ENCODE measurements at places on chromosomes 4 and X. TPM values are rescaled to one million over a fixed set of nuclear protein-coding genes. Genes with fewer than 3 reads are reported as not detected.

DNA sequence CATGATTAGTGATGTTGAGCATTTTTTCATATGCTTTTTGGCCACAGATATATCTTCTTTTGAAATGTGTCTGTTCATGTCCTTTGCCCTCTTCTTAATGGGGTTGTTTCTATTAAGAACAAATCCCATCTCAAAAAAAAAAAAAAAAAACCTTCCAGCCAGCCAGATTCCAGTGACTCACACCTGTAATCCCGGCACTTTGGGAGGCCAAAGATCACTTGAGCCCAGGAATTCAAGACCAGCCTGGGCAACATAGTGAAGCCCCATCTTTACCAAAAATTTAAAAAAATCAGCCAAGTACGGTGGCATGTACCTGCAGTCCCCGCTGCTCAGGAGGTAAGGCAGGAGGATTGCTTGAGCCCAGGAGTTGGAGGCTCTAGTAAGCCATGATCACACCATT is 5.1 kb downstream of the RAB33B start:
- H3K4me3 ChIP-seq, result no peak overlapping the region
- H3K4me1 ChIP-seq, result peaks cover 3% of the 10 kb centered on the region
- H3K36me3 ChIP-seq, result no peaks in the 10 kb centered on the region
- DNase-seq, result no peak
- H3K27me3 ChIP-seq, result no peaks in the 10 kb centered on the region

The CCSER1 gene
- total RNA-seq, result not detected

The CSN1S1 gene
- not detected for total RNA-seq

- no peak for DNase-seq
- H3K4me1 ChIP-seq, result peaks cover 4% of the 10 kb centered on the region
- no peaks in the 10 kb centered on the region for H3K27me3 ChIP-seq
- no peaks in the 10 kb centered on the region for H3K36me3 ChIP-seq
- no peak overlapping the region for H3K4me3 ChIP-seq
Observed at GRCh38 chr4:55186123-55186522, 60.7 kb upstream of the KDR start.

The SFRP2 gene
- not detected for total RNA-seq

The PRRG1 gene
- 16.1 TPM for total RNA-seq

The IL9R gene
- not detected for total RNA-seq

- peaks cover 2% of the 10 kb centered on the region for H3K27me3 ChIP-seq
- no peak overlapping the region for H3K27ac ChIP-seq
- no peaks in the 10 kb centered on the region for H3K4me1 ChIP-seq
- no peak overlapping the region for H3K4me3 ChIP-seq
- H3K36me3 ChIP-seq, result no peaks in the 10 kb centered on the region
- DNase-seq, result no peak
Observed at GRCh38 chr4:54941994-54942552, 183.3 kb downstream of the KDR start.

The NPY2R gene
- not detected for total RNA-seq

GRCh38 chrX:30521440-30522182 is 56.0 kb downstream of the TASL start:
- H3K27me3 ChIP-seq, result no peaks in the 10 kb centered on the region
- DNase-seq, result peak; percentile 50
- no peaks in the 10 kb centered on the region for H3K4me1 ChIP-seq
- no peaks in the 10 kb centered on the region for H3K36me3 ChIP-seq
- no peak overlapping the region for H3K4me3 ChIP-seq

The FAAH2 gene
- not detected for total RNA-seq

GRCh38 chrX:106725931-106726330 is 570 bp upstream of the RNF128 start:
- H3K4me1 ChIP-seq, result no peaks in the 10 kb centered on the region
- no peak overlapping the region for H3K27ac ChIP-seq
- peaks cover 8% of the 10 kb centered on the region for H3K27me3 ChIP-seq
- H3K4me3 ChIP-seq, result peak overlapping the region; percentile 76

GRCh38 chr4:128553686-128554515 is 255.6 kb upstream of the JADE1 start:
- no peak for DNase-seq
- peak overlapping the region; percentile 88 for H3K27ac ChIP-seq
- peaks cover 14% of the 10 kb centered on the region for H3K4me1 ChIP-seq

The DYNLT3 gene
- total RNA-seq, result 18.8 TPM

The OTOP1 gene
- not detected for total RNA-seq

The TMEM164 gene
- 6.3 TPM for total RNA-seq

The SLC34A2 gene
- total RNA-seq, result not detected

GRCh38 chr4:111854494-111855087 is 290.7 kb upstream of the FAM241A start:
- no peaks in the 10 kb centered on the region for H3K27me3 ChIP-seq
- H3K36me3 ChIP-seq, result no peaks in the 10 kb centered on the region
- H3K4me3 ChIP-seq, result no peak overlapping the region

The TDO2 gene
- 0.28 TPM for total RNA-seq

- no peaks in the 10 kb centered on the region for H3K27me3 ChIP-seq
- H3K4me1 ChIP-seq, result peaks cover 10% of the 10 kb centered on the region
- peak; percentile 22 for DNase-seq
- no peak overlapping the region for H3K4me3 ChIP-seq
- no peak overlapping the region for H3K27ac ChIP-seq
Observed at GRCh38 chr4:40573593-40574311, 55.9 kb downstream of the RBM47 start.

GRCh38 chrX:40323977-40324376 is 226.2 kb upstream of the BCOR start:
- no peaks in the 10 kb centered on the region for H3K36me3 ChIP-seq
- no peaks in the 10 kb centered on the region for H3K4me1 ChIP-seq
- H3K27ac ChIP-seq, result no peak overlapping the region
- no peak overlapping the region for H3K4me3 ChIP-seq

GRCh38 chrX:47221756-47222155 is 3.3 kb downstream of the CDK16 start:
- no peak overlapping the region for H3K27ac ChIP-seq
- no peak overlapping the region for H3K4me3 ChIP-seq
- H3K4me1 ChIP-seq, result peaks cover 6% of the 10 kb centered on the region
- H3K36me3 ChIP-seq, result peaks cover 40% of the 10 kb centered on the region
- DNase-seq, result no peak
- H3K27me3 ChIP-seq, result peaks cover 3% of the 10 kb centered on the region

The SORBS2 gene
- total RNA-seq, result under 0.01 TPM

- H3K4me3 ChIP-seq, result no peak overlapping the region
- H3K27ac ChIP-seq, result no peak overlapping the region
Observed at GRCh38 chr4:168151327-168151726, 59.0 kb downstream of the ANXA10 start.

GRCh38 chrX:53280331-53281320 is 758 bp downstream of the IQSEC2 start:
- no peaks in the 10 kb centered on the region for H3K36me3 ChIP-seq
- H3K27ac ChIP-seq, result peak overlapping the region; percentile 77
- H3K27me3 ChIP-seq, result peaks cover 11% of the 10 kb centered on the region
- peak; percentile 35 for DNase-seq

The TIGD4 gene
- not detected for total RNA-seq

GRCh38 chrX:2703991-2704369 is 12.9 kb downstream of the CD99 start:
- H3K27me3 ChIP-seq, result no peaks in the 10 kb centered on the region
- H3K36me3 ChIP-seq, result peaks cover 5% of the 10 kb centered on the region
- H3K4me3 ChIP-seq, result no peak overlapping the region

DNA sequence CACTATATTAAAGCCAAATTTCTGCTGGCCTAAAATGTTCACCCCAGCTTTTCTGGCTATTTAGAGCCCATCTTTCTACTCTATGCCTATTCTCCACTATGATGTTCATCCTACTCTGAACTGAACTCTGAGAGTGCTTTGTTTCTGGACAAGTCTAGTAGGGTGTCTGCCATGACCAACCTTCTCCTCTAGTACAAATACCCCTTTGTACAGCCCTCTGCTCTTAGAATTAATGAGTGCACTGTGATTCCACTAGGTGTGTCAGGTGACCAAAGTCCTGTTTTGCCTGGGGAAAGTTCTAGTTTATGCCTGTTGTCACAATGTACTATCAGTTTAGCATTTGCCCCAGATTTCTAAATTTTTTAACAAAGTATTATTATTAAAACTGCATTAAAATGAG is 388.1 kb upstream of the MAD2L1 start:
- H3K4me3 ChIP-seq, result no peak overlapping the region
- no peaks in the 10 kb centered on the region for H3K4me1 ChIP-seq
- no peak overlapping the region for H3K27ac ChIP-seq

The NHS gene
- total RNA-seq, result 0.90 TPM

DNA sequence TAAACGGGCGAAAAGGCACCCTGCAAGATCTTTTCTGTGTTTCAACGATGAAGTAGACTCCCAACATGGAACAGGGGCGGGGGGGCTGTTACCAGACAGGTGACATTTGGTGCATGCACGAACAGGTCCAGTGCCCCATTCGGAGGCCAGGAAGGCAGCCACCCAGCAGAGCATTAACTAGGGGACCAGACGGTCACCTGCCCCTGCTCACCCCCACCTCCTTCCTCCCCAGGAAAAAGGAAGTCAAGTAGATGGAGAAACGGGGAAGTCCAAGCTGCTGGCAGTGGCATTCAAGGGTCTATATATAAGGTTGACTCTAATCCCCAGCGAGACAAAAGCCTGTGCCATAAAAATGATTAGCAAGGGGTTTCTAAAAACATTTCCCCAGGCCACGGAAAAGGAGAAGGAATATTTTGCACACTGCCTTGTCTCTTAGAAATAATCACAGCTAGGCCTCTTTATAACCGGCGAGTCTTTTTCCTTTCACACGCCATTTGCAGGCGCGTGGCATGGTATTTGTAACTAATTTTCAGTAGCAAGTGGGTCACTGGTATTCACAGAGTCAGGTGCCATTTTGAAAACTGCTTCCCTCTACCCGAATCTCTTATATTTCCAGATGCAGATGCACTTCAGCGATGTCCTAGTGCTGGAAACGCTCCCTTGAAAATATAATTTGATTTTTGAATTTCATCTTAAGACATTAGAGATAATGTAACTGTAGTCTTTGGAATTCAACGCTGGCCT is 1.2 kb upstream of the TMSB4X start:
- DNase-seq, result no peak
- H3K36me3 ChIP-seq, result peaks cover 10% of the 10 kb centered on the region
- peaks cover 2% of the 10 kb centered on the region for H3K4me1 ChIP-seq
- no peaks in the 10 kb centered on the region for H3K27me3 ChIP-seq
- H3K27ac ChIP-seq, result no peak overlapping the region
- no peak overlapping the region for H3K4me3 ChIP-seq

The CCDC149 gene
- 7.0 TPM for total RNA-seq

The PCDH18 gene
- 108 TPM for total RNA-seq

DNA sequence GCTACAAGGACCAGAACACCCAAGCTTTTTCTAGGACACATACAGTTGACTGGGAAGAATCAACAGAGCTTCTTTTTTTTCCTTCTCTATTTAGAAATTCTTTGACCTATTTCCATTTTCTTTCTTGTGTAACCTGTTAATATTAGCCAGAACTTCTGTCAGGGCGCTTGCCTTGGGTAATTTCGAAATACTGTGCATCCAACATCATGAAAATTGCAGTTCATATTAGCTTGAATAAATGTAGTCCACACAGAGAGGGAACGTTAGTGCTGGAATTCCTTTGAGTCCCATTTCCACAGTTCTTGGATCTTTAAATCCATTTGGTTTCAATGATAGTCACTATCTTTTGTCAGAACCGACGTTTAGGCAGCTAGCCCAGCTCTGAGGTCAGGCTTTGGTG is 141.8 kb downstream of the MXRA5 start:
- no peaks in the 10 kb centered on the region for H3K4me1 ChIP-seq
- no peak overlapping the region for H3K4me3 ChIP-seq
- H3K27me3 ChIP-seq, result no peaks in the 10 kb centered on the region
- H3K36me3 ChIP-seq, result no peaks in the 10 kb centered on the region
- no peak for DNase-seq

The HTN3 gene
- total RNA-seq, result not detected

- H3K36me3 ChIP-seq, result no peaks in the 10 kb centered on the region
- DNase-seq, result peak; percentile 15
- H3K27me3 ChIP-seq, result no peaks in the 10 kb centered on the region
- H3K4me3 ChIP-seq, result peak overlapping the region; percentile 40
- no peak overlapping the region for H3K27ac ChIP-seq
Observed at GRCh38 chr4:121156822-121157769, 7.0 kb downstream of the TNIP3 start.

- no peaks in the 10 kb centered on the region for H3K27me3 ChIP-seq
- DNase-seq, result no peak
- H3K36me3 ChIP-seq, result peaks cover 11% of the 10 kb centered on the region
- peaks cover 3% of the 10 kb centered on the region for H3K4me1 ChIP-seq
- H3K4me3 ChIP-seq, result no peak overlapping the region
Observed at GRCh38 chr4:107693132-107693531, 26.9 kb downstream of the PAPSS1 start.

GRCh38 chr4:164997941-164998340 is 20.5 kb upstream of the TRIM61 start:
- no peak for DNase-seq
- H3K27ac ChIP-seq, result no peak overlapping the region
- H3K27me3 ChIP-seq, result no peaks in the 10 kb centered on the region
- no peak overlapping the region for H3K4me3 ChIP-seq

- H3K27ac ChIP-seq, result no peak overlapping the region
- H3K36me3 ChIP-seq, result no peaks in the 10 kb centered on the region
- no peak overlapping the region for H3K4me3 ChIP-seq
- DNase-seq, result no peak
- no peaks in the 10 kb centered on the region for H3K4me1 ChIP-seq
Observed at GRCh38 chrX:1031521-1032430, 180.7 kb downstream of the CRLF2 start.

The GPR119 gene
- not detected for total RNA-seq

The ZXDB gene
- total RNA-seq, result 5.2 TPM

GRCh38 chr4:73916172-73916925 is 47.2 kb downstream of the CXCL1 start:
- no peak for DNase-seq
- H3K27me3 ChIP-seq, result peaks cover 26% of the 10 kb centered on the region
- peaks cover 17% of the 10 kb centered on the region for H3K4me1 ChIP-seq
- no peaks in the 10 kb centered on the region for H3K36me3 ChIP-seq
- no peak overlapping the region for H3K4me3 ChIP-seq

The ZMAT1 gene
- total RNA-seq, result not detected

The CLNK gene
- total RNA-seq, result not detected

- H3K4me1 ChIP-seq, result no peaks in the 10 kb centered on the region
- no peak overlapping the region for H3K4me3 ChIP-seq
- no peak for DNase-seq
- no peaks in the 10 kb centered on the region for H3K36me3 ChIP-seq
- no peak overlapping the region for H3K27ac ChIP-seq
Observed at GRCh38 chr4:147398556-147398955, 82.3 kb upstream of the EDNRA start.

- peak; percentile 90 for DNase-seq
- peaks cover 60% of the 10 kb centered on the region for H3K36me3 ChIP-seq
- H3K27ac ChIP-seq, result peak overlapping the region; percentile 99
- H3K4me3 ChIP-seq, result peak overlapping the region; percentile 95
Observed at GRCh38 chrX:154368630-154369448, 5.6 kb downstream of the FLNA start.

DNA sequence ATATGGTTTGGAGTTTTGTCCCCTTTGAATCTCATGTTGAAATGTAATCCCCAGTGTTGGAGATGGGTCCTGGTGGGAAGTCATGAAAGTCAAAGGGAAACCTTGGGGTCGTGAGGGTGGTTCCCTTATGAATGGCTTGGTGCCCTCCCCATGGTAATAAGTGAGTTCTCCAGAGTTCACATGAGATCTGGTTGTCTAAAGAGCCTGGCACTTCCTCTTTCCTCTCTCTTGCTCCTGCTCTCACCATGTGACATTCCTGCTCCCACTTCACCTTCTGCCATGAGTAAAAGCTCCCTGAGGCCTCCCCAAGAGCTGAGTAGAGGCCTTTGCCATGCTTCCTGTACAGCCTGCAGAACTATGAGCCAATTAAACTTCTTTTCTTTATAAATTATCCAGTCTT is 5.5 kb upstream of the IL15 start:
- no peaks in the 10 kb centered on the region for H3K4me1 ChIP-seq
- no peaks in the 10 kb centered on the region for H3K36me3 ChIP-seq
- no peak overlapping the region for H3K27ac ChIP-seq
- no peak for DNase-seq

GRCh38 chr4:23413631-23414030 is 476.2 kb downstream of the PPARGC1A start:
- no peaks in the 10 kb centered on the region for H3K4me1 ChIP-seq
- H3K36me3 ChIP-seq, result no peaks in the 10 kb centered on the region
- H3K27ac ChIP-seq, result no peak overlapping the region
- H3K27me3 ChIP-seq, result no peaks in the 10 kb centered on the region
- no peak for DNase-seq

Data from IMR-90 (cell line).